Renal cortical epithelial cell (primary cell): ENCODE measurements at places on chromosomes 7 and 10. TPM values are rescaled to one million over a fixed set of nuclear protein-coding genes. Genes with fewer than 3 reads are reported as not detected.

KCP gene
- total RNA-seq: 1.9 and 6.8 TPM in 2 replicates

PLXDC2 gene
- 4.3 and 7.8 TPM in 2 replicates for total RNA-seq

SEM1 gene
- total RNA-seq: 19.6 and 30.1 TPM in 2 replicates

PIP gene
- not detected in 2 replicates for total RNA-seq

GPNMB gene
- 11.5 and 120 TPM in 2 replicates for total RNA-seq

HKDC1 gene
- 51.7 and 117 TPM in 2 replicates for total RNA-seq

CALHM3 gene
- total RNA-seq: 0.05 TPM in 1 of 2 replicates, not detected in the other

POR gene
- 54.0 and 82.1 TPM in 2 replicates for total RNA-seq

GRID2IP gene
- under 0.01 and 0.69 TPM in 2 replicates for total RNA-seq

TACC2 gene
- 10.1 and 11.2 TPM in 2 replicates for total RNA-seq

LGI1 gene
- not detected in 2 replicates for total RNA-seq

NPTX2 gene
- 0.35 TPM in 1 of 2 replicates, not detected in the other for total RNA-seq

CDH23 gene
- total RNA-seq: not detected in 2 replicates

SPAM1 gene
- total RNA-seq: not detected in 2 replicates

ITPRID1 gene
- not detected in 2 replicates for total RNA-seq
